Naive thymus-derived CD8-positive, alpha-beta T cell (primary cell): ENCODE measurements at places on chromosomes 6 and 20.

GRCh38 chr6:84065693-84066290 is 32.2 kb downstream of the MRAP2 start:
- DNase-seq: no peak

- no peak for DNase-seq
Measured at GRCh38 chr6:56798163-56798562, 155.5 kb upstream of the DST start.

DNA sequence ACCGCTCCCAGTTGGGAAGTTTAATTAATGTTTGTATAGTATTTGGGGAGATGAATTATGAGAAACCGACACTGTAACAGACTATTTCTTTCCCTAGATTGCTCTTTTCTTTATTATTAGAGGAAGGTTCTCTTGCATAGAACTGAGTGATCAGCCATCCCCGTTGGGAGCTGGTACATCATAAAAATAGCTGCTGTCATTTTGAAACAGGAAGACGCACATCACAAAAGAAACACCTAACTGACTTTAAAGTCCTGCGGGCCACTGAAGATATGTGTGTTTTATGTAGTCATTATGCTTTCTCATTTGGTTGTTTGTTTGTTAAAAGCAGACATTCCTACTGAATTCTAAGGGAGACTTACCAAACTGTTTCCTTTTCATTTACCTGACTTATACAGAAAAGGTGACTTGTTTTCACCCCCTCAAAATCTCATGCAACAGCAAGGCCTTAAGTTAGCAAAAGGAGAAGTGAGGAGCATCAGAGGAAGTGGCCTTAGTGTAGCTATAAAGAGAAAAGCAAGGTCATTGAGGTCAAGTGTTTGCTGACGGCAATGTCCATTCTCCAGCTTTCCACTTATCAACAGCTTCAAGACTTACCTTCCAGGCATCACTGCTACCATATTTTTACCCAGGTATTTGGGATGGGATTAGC is 91.0 kb downstream of the PKHD1 start:
- DNase-seq: no peak

- no peak for DNase-seq
Measured at GRCh38 chr6:142867988-142868812, 76.8 kb downstream of the HIVEP2 start.

DNA sequence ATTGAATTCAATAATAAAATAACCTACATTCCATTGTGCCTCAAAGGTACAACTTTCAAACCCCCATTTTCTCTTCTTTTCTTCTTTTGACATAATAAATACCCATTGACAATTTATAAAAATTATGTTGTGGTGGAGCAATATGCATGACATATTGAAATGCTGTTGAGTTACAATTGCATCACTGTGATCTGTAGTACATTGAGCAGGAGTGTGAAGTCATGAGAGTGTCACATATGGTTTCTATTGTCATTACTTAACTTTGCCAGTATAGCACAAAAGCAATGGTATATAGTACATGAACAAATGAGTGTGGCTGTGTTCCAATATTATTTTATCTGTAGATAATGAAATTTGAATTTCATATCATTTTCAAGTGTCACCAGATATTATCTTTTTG is 441.3 kb downstream of the GJA1 start:
- DNase-seq: no peak

DNA sequence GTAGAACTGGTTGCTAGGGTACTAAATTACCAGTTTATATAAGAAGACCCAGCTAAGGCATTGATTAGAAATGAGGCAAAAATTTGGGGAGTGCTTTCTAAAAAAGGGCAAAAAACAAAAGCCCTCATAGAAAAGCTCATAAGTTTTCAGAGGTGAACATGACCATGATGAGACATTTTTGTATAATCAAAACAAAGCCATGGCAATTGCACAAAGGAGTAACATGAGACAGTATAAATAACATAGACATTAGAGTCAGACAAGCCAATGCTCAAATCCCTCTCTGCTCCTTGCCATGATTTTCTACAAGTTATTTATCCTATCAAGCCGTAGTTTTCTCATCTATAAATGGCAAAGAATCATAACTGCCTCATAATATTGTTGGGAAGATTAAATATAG is 112.2 kb upstream of the ADTRP start:
- DNase-seq: no peak

- DNase-seq: no peak
Measured at GRCh38 chr6:142914937-142915697, 29.9 kb downstream of the HIVEP2 start.

GRCh38 chr6:44004625-44005506 is 122.4 kb downstream of the MRPL14 start:
- DNase-seq: no peak

DNA sequence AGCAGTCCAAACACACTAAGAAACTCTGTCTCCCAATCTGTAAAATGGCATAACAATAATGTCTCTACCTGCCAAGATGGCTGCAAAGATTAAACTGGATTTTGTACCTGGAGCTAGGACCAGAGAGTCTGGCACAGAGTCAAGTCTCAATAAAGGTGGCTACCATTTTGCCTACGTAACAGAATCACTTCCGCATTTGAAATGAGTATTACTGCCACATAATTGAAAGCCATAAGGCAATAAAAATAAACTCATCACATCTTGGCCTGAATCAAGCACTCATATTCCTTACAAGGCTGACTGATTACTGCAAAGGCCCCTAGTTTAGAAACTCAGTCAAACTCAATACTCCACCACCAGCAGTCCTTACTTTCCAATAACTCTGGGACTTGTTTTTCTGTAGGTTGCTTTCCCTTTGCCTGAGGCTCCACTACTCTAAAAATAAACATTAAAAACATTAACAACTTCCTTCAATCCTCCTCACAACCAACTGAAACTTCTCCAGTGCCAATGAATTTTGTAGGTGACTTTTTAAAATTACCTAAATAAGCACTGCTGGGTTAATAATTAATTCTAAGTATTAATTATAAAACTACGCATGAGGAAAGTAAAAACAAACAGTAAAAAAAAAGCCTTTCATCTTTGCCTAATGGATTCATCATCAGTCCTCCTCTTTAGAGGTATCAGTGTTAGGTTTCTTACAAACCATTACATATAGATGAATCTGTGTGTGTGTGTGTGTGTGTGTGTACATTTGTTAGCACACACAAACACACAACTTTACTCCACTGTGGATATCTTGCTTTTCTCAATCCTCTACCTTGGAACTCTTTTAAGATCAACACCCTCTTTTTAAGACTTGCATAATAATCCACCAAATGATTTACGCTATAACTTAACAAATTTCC is 3.7 kb downstream of the KIF16B start:
- no peak for DNase-seq

GRCh38 chr6:170489836-170490235 is 63.3 kb downstream of the PSMB1 start:
- DNase-seq: no peak

DNA sequence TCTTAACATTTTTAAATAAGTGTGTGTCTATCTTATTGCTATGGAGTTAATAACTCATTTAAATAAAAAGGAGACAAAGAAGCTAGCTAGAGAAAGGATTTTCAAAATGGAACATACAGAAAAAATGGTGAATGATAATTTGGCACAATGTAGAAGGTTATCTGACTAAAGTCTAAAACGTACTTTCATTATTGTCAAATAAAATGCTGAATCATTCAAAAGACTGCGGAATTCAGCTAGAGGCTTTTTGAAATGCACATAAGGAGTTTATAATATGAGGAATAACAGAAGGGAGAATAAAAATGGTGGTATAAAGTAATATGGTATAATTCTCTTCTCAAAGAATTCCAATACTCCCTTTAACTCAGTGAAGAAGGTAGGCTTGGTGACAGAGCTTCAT is 597.9 kb downstream of the KHDRBS2 start:
- no peak for DNase-seq

DNA sequence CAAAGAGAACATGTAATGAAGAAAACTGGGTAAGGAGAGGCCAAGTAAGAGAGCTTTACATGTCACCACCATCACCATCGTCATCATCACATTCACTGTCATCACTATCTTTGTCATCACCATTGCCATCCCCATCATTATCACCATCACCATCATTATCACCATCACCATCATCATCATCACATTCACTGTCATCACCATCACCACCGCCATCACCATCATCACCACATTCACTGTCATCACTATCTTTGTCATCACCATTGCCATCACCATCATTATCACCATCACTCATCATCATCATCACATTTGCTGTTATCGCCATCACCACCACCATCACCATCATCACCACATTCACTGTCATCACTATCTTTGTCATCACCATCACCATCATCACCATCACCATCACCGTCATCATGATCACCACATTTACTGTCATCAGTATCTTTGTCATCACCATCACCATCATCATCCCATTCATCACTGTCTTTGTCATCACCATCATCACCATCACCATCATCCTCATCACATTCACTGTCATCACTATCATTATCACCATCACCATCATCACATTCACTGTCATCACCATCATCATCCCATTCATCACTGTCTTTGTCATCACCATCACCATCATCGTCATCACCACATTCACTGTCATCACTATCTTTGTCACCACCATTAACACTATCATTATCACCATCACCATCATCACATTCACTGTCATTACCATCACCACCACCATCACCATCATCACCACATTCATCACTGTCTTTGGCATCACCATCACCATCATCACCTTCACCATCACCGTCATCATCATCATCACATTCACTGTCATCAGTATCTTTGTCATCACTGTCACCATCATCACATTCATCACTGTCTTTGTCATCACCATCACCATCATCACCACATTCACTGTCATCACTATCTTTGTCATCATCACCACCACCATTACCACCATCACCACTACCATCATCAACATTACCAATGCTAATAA is 172.3 kb downstream of the ERMARD start:
- no peak for DNase-seq

GRCh38 chr6:17863901-17864754 is 123.3 kb downstream of the KIF13A start:
- DNase-seq: no peak

GRCh38 chr20:38947931-38948362 is 14.2 kb upstream of the DHX35 start:
- DNase-seq: no peak
